ENCODE measurements at places on chromosomes 16 and 17.

DNA sequence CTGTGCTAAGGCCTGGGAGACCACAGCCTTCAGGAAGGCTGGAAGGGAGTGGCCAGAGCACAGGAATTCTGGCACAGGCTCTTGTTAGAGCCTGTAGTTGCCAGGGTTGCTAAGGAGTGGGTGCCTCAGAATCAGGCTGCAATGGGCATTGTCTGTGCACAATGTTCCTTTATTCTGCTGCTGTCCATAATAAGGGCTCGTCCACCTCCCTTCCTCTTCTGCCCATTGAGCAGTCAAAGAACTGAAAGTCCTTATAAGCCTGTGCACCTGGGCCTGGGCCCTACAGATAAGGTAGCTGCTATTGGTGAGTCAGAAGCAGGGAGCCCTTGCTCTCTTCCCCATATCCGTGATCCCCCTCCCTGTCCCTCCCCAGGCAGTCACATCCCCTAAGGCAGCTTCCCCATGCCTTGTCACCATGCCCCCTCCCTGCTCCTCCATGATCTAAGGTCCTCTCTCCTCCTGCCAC, 5.4 kb upstream of the CNGB1 start:
- no peak for DNase-seq

DNA sequence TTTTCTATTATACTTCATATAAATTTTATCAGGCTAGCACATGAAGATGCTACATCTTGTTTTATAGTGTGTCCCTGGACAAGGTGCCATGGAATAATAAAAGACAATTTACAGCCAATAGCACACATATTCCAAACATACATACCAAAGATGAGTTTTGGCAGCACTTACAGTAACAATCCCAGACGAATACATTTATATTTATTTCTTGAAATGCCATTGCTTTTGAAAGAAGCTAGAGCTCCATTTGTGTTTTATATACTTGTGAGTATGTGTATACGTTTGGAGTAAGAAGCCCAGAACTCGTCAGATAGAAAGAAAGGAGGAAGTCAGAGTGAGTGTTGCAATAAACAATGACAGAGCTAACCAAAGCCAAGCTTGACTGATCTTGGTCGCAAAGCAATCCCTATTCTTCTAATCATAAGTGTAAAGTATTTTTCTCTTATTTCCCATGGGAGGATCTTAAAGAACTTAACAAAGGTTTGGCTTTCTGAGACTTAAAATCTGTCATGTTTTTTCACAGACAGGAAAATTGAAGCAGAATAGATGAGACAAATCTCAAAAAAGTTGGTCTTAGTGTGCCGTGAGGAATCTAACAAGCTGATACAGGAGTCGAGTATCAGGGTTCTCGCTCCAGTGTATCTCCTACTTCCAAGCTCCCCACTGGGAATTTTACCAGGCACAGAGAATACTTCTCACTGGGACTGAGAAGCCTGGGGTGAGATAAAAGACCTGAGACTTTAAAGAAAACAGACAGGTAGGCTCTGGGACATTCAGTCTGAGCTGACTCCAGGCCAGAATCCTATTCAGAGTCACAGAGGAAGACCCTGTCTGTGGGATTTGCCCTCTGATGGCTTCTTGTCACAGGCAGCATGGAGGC, 175.4 kb downstream of the AATF start:
- no peak for DNase-seq

DNA sequence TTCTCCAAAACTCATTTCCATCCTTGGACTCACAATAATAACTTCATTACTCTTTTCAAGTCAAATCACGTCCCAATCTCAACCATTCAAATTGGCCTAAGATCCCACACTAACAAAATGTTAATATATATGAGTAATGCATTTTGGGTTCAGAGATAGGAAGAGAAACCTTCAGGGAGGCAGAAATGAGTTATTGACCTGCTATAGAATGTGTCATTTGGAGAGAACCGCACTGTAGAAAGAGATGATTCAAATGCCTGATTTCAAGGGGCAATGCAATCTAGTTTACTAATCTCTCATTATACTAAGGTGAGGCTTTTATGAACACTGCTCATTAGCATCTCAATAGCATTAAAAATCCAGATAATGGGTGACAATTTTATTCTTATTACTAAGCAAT, 1595.0 kb upstream of the GOT2 start:
- no peak for DNase-seq

- DNase-seq = peak; percentile 23
These were observed at the start of gene NME4 for GRCh38 chr16:397135-397661. TSS of gene NME4 (plus strand) at chr16:397199. CDS start at chr16:397223, 24 bp downstream.

DNA sequence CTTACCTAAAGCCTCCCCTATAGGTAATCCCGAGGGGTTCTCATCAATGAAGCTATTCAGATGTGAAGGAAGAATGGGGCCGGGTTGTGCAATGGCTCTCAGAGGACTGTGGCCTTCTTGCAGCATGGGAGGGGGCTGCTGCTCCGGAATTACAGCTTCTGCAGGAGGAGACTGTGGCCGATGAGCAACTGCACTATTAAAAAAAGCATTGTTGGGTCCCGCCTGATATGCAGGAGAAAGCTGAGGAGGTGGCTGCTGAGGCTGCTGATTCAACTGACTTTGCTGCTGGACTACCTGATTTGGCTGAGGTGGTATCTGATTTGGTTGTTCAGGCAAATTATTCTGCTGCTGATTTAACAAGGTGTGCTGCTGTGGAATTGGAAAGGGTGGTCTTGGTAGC, 64.8 kb downstream of the CACNG1 start:
- DNase-seq = no peak

GRCh38 chr17:56601591-56601990, 8.1 kb downstream of the NOG start:
- DNase-seq = no peak

DNA sequence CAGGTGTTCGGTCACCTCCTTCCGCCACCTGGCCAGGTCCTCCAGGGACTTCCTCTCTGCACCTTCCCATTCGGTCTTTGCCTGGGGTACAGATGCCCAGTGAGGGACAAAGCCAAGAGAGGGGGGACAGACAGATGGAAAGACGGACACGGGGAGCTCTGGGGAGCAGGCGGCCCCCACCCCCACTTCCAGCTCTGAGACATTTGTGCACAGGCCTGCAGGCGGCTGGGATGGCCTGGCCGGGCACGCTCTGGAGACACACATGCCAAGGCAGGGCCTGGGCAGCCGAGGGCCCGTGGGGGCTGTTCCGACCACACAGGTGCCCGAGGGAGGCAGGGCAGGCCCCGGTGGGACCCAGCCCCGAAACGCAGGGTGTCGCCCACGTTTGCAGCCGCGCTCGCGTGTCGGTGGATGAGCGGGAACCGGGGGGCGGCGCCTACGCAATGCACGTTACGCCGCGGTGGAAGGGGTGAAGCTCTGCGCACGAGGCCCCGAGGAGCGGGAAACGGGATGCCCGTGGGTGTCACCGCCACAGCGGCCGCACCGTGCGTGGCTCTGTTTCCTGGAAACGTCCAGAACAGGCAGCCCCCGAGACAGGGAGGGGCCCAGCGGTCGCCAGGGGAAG, 6.0 kb downstream of the PERCC1 start:
- DNase-seq = no peak

DNA sequence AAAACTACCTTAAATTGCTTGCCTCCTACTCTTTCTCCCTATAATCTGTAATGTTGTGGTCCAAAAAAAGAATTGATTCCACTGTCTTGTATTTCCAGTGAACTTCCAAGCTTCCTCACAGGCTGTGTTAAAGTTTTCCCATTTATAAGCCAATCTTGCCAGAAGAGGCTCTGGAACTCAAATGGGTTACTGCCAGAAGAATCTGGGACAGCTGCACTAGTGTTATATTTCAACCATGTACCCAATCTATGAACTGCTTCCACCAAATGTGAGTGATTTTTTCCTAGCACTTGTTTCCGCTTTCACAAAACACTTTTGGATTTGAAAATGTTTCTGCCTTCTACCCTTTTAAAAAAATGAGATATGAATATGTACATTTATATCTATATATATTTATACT, 1.8 kb downstream of the CCDC43 start:
- DNase-seq = no peak

DNA sequence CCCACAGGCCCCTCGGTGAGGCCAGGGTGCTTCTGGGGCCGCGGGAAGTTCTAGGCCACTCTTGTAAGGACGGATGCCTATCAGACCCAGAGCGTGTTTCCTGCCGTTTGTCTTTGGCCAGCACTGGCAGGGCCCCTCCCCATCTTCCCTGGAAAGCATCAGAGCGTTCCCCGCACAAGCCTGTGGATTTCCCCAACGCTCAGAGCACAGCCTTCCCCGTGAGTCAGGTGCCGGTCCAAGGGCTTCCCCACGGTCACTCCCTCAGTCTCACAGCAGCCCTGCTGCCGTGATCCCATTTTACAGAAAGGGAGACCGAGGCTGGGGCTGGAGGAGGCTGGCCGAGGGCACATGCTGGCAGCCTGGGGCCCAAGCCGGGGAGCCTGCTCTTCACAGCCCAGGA, 33.7 kb downstream of the CRISPLD2 start:
- DNase-seq = no peak

Data from T-cell (primary cell).